ENCODE measurements at places on chromosomes 16 and 17.

DNA sequence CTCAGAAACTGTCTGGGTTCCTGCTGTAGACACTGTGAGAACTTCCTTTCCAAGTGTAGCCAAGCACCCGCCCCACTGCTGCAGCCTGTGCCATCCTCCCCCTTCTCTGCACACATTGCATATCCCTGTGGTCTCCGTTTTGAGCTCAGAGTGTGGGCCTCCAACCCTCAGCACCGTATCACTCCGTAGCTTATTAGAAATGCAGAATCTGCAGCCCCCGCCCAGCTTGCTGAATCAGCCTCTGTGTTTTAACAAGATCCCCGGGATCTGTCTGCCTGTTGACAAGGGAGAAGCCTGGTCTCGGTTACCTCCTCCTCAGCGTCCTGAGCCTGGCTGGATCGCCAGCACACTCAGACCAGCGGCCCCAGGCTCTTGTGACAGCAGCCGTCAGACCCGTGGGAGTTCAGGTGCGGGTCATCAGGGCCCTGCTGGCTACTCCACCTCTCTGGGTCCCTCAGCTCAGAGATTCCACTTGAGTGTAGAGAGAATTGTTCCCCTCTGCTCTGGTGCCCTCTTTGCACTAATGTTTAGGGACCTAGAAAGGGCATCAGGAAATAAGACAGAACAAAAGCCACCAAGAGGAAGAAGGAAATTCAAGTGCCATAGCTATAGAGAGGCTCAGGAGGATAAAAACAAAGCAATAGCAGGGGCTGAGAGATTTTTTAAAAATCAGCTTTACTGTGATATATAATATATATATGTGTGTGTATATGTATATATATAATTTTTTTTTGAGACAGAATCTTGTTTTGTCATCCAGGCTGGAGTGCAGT lies 92.3 kb downstream of the PITPNC1 start:
- DNase-seq: peak; percentile 40

- DNase-seq: no peak
Measured at GRCh38 chr17:17790637-17791464, 45.9 kb downstream of the SREBF1 start.

- no peak for DNase-seq
Measured at GRCh38 chr17:72268431-72268830, 147.6 kb downstream of the SOX9 start.

DNA sequence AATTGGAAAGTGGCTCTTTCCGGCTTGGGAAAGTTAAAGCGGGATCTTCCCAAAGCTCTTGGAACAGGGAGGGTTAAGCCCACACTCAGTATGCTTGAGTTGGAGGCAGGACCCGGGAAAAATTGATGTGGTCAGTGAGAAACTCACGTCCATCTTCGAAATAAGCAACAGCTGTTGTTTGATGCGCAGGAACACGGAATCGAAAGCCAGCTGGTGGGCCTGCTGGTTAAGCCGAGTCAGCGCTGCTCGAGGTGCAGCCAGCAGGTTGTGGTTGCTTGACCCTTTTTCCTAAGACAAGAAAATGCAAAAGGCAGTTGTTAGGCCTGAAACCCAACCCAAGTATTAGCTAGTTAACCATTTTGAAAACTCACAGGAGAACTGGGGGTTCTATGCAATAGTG lies 49.4 kb downstream of the COG7 start:
- no peak for DNase-seq

- DNase-seq: no peak
Measured at GRCh38 chr16:1167276-1168107, 14.6 kb downstream of the CACNA1H start.

GRCh38 chr17:50945779-50946222 lies 79.6 kb upstream of the TOB1 start:
- DNase-seq: no peak

- DNase-seq: peak; percentile 79
Measured at GRCh38 chr17:30229012-30229411, 6.5 kb downstream of the SLC6A4 start.

DNA sequence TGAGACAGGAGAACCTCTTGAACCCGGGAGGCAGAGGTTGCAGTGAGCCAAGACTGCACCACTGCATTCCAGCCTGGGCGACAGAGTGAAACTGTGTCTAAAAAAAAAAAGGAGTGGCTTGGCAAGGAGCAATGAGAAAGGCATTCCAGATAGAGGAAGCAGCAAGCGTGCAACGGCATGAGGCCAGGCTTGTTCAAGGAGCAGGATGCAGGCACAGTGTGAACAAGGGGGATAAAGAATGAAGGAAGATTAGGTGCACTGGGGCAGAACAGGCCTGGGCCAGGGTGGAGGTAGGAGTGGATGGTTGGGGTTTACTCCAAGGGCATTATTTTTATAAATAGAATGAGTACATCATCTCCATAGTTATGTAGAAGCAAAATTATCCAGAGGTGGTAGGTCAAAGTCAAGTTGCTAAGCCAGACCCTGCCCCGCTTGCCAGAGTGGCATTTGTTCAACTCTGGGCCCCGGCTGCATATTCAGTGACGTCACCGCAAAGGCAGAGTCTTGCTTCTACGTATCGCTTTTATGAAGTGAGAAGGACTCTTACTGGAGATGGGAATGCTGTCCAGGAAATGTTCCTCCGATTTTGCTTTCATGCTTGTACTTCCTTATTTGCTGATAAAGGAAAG lies 100.2 kb downstream of the KATNIP start:
- DNase-seq: no peak

DNA sequence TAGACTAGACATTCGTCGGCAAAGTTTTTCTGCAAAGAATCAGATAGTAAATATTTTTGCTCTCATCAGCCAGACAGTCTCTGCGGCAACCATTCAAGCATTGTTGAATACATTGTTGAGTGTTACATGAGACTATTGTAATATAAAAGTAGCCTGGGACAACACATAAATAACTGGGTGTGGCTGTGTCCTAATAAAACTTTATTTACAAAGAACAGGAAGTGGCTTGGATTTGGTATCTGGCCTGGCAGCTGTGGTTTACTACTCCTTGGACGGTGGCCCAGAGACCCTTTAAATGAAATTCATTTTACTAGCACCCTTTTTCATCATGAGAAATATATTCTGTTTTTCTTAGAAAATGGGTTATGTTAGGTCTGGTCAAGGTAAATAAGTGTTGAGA lies 297.2 kb downstream of the WWOX start:
- DNase-seq: no peak

GRCh38 chr16:87575027-87575804 lies 27.1 kb upstream of the JPH3 start:
- DNase-seq: no peak

DNA sequence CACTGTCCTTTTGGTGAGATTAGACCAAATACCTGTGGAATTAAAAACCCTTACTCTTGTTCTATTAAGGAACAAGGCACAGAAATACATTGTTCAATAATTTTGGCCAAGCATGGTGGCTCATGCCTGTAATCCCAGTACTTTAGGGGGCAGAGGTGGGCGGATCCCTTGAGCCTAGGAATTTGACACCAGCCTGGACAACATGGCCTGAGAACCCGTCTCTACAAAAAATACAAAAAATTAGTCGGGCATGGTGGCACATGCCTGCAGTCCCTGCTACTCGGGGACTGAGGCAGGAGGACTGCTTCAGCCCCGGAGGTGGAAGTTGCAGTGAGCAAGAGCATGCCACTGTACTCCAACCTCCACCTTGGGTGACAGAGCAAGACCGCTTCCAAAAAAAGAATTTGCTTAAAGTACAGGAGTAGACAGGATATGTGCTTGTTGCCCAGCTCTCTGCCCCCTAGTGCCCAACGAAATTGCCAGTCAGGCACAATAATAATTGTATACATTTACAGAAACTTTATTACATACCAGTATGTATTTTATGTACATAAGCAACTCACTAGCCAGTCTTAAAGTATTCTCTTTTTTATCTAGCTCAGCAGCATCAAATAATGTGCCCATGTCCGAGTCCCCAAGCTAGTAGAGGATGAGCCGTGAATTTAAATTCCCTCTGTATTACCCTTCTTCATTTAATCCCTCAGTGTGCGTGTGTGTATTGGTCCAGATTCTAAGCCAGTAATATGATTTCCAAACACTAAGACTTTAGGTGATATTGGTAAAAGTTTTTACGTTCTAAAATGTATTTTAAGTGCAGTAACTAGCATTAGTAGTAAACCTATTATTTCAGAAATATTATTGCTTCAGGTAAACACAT lies 1.4 kb downstream of the THUMPD1 start:
- peak; percentile 2 for DNase-seq

DNA sequence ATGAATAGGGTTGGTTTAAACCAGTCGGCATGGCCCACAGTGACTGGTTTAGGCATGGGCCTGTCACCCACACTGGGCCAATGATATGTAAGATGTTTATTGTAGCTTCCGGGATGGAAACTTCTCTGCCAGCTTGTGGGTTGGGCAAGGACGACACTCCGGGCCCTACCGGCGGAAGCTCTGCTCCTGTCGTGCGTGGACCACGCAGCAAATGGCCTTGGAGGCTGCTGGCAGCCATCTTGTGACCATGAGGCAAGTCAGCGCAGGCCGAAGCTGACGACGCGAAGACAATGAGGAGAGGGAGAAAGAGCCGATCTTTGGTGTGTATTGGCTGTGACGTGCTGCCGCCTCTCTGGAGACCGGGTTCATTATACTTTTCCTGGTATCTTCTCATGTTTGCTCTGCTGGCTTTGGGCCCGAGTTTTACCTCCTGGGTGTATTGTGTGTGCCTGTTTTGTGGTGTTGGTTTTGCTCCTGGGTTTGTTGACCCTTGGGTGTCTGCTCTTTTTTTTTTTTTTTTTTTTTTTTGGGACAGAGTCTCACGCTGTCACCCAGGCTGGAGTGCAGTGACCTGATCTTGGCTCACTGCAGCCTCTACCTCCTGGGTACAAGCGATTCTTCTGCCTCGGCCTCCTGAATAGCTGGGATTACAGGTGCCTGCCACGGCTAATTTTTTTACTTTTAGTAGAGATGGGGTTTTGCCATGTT lies 15.4 kb downstream of the SLC25A10 start:
- DNase-seq: no peak

GRCh38 chr17:30278032-30278431 lies 13.7 kb downstream of the BLMH start:
- no peak for DNase-seq

GRCh38 chr17:35350493-35350892 lies 22.9 kb downstream of the SLFN11 start:
- no peak for DNase-seq

- no peak for DNase-seq
Measured at GRCh38 chr16:87161822-87162676, 155.1 kb downstream of the C16orf95 start.

GRCh38 chr16:10522966-10523365 lies 57.4 kb downstream of the EMP2 start:
- no peak for DNase-seq

- peak; percentile 71 for DNase-seq
Measured at GRCh38 chr17:42456223-42457106, 2.2 kb upstream of the ATP6V0A1 start.

DNA sequence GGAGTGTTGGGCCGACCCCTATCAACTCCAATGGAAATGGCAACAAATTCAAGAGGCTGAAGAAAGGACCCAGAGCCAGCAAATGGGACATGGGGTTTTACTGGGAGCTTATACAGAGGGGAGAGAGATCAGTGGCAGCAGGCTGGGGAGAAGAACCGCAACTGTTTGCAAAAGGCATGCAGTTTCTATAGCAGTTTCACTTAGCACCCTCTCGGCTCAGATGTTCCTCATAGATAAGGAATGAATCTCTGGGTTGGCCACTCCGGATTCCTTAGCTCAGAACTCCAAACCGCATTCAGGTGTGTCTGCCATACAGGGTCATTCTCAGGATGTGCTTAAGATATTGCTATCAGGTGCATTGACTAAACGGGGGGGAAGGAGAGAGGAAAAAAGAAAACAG lies 71.1 kb upstream of the RPL38 start:
- no peak for DNase-seq

DNA sequence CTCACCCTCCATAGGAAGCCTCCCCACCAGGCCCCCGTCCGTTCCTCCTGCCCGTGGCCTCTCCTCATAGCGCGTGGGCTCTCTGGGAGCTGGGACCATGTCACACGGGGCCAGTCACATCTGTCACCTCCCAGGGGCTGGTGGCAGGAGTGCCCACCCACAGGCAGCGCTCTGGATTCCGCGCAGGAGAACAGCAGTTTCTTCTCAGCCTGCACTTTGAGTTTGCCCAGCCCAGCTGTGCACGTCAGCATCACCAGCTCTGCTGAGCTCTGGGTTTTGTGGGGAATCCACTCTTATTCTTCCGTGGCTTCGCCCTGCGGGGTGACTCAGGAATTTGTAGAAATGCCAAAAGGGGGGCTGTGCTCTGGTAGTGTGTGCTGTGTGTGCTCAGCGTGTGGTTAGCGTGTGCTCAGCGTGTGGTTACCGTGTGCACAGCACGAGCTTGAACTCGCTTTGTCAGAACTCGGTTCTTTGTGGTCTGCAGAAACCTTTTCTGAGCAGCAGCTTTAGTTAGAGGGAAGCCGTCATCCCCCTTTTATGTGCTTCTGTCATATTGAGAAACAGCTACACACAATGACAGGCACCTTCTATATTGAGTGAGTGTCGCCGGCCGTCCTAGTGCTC lies 3.2 kb downstream of the ACSF3 start:
- DNase-seq: no peak

DNA sequence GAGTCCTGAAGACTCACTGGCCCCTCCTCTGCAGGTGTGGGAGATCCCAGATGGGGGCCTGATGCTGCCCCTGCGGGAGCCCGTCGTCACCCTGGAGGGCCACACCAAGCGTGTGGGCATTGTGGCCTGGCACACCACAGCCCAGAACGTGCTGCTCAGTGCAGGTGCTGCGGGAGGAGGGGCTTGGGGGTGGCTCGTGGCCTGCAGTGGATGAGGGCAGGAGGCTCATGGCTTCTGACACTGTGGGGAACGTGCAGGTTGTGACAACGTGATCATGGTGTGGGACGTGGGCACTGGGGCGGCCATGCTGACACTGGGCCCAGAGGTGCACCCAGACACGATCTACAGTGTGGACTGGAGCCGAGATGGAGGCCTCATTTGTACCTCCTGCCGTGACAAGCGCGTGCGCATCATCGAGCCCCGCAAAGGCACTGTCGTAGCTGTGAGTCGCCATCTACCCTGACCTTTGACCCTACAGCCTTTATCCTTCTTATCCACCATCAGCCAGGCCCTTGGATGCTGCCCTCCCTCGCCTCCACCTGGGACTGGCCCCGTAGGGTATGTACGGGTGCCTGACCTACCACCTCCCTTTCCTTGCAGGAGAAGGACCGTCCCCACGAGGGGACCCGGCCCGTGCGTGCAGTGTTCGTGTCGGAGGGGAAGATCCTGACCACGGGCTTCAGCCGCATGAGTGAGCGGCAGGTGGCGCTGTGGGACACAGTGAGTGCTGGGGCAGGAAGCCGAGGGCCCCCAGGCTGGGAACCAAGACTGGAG lies 3.6 kb downstream of the CORO1A start:
- no peak for DNase-seq

GRCh38 chr17:9256751-9257629 lies 235.7 kb downstream of the NTN1 start:
- no peak for DNase-seq
